HT-29 (cell line): ENCODE measurements at places on chromosomes 2 and 18.

- DNase-seq: peak; percentile 43
These were observed 584.5 kb upstream of the LRRTM1 start for GRCh38 chr2:80889009-80889408.

- DNase-seq: no peak
These were observed 11.6 kb upstream of the RBFA start for GRCh38 chr18:80022613-80023012.

DNA sequence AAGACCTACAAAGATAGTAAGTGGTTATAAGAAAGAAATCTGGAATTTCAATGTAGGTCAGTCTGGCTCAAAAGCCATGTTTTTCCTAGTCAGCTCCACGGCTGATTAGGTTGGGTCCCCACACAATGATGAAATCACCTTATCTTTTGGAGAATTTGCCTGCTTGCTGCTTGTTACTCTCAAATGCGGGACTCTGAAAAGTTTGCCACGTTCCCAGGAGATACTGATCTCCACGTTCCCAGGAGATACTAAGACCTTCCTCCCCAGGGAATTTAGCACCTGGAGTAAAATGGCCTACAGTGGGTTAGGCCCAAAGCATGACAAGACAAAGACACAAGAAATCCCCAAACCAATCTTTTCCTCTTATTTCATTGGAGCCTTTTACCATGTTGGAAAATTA lies 449.6 kb downstream of the TNS1 start:
- no peak for DNase-seq

DNA sequence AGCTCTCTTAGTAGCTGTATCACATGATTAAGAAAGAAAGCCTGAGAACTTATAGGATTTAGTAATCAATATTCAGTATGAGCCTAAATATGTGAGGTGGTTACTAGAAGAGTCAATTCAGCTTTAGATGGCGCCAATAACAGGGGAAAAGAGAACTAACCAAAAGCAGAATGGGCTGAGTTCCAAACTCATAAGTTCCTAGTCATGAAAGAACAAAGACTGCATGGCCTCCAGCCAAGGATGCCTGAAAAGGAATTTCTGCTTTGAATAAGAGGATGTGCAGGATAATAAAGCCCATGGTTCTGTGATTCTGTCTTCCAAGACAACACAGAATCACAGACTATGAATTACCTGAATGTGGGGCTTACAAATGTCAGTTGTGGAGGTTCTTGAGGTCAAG lies 196.5 kb downstream of the SATB2 start:
- no peak for DNase-seq

- DNase-seq: no peak
These were observed 501.2 kb upstream of the LRRTM4 start for GRCh38 chr2:78023356-78023755.

DNA sequence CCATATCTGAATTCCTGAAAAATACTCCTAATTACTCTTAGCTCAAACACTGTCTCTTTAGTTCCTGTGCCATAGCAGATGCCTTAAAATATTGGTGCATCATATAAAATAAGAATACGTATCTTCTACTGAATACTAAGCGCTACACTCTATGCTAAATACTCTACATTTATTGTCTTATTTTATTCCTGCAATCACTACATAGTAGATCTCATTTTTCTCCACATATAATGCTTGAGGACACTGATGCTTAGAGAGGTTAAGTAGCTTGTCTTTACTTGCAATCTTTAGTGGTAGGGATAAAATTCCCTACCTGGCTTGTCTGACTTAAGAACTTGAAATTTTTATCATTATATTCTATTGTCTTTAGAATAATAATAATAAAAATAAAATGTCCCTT lies 137.3 kb upstream of the SETBP1 start:
- no peak for DNase-seq

- no peak for DNase-seq
These were observed 119.7 kb downstream of the CDC42EP3 start for GRCh38 chr2:37551783-37552182.

DNA sequence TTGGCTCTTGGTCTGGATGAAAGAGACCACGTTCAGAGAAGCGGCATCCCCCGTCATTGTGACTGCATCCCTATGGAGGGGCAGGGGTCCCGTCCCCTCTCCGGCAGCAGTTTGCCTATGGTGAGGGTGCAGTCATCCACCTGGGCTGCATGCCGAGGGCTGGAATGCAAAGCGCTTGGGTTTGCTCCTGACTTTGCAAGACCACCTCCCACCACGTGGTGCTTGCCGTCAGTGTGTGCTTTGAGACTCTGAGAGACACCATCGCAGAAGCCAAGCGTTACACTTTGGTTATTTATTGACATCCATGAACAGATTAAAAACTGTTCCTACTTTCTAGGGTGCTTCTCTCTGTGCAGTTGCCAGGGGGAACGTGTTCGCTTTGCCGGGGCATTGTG lies 59.5 kb downstream of the SH3RF3 start:
- DNase-seq: no peak

GRCh38 chr18:54787121-54787520 lies 41.2 kb upstream of the RAB27B start:
- no peak for DNase-seq

DNA sequence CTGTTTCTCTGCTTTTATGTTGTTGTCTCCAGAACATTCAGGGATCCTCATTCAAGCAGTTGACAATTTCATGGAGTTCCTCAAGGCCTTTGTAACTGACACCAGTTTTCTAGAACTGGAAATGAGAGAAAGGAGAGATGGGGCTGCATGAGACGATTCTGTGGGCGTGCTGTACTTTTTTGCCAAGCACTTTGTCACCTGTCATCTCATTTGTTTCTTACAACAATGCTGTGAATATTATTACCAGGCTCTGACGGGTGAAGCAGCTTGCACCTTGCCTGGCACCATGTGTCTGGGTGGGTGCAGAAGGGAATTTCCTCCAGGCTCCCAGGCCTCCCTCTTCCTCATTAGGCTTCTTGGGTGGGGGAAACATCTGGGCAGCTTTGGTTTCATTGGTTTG lies 22.2 kb upstream of the ATOH8 start:
- no peak for DNase-seq

DNA sequence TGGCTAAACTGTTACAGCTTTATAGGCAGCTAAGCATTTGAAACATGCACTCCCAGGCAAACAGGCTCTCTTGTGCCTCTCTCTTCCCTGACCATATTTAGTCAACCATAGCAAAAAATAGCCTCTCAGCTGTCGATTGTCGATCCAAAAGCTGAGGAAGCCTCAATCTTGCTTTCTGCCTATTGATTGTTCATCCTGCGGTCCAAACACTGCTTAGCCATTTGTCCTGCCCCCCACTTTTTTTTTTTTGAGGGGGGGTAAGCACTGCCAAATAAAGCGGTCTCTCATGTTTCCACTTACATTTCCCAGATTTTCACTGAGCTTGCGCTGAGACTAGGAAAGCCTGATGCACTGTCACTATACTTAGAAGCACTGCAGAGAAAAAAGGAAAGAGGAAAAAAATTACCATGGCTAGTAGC lies 90.8 kb downstream of the MIB1 start:
- DNase-seq: no peak

DNA sequence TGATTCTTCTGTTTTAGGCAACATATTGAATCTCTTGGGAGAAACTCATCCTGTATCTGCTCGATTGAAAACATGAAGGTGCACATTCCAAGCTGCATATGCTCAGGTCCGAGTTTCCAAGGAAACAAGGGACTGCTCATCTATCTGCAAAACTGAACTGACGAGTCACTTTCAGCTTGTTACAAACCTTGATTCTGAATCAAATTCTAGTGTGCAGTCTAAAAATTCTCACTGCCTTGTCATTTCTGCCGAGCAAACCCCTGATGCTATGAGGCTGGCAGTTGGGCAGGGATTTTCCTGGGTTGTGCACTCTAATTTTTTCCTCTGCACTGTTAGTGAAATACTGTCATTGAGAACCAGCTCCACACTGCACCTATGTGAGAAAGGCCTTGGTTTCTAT lies 101.3 kb upstream of the ETAA1 start:
- DNase-seq: no peak

DNA sequence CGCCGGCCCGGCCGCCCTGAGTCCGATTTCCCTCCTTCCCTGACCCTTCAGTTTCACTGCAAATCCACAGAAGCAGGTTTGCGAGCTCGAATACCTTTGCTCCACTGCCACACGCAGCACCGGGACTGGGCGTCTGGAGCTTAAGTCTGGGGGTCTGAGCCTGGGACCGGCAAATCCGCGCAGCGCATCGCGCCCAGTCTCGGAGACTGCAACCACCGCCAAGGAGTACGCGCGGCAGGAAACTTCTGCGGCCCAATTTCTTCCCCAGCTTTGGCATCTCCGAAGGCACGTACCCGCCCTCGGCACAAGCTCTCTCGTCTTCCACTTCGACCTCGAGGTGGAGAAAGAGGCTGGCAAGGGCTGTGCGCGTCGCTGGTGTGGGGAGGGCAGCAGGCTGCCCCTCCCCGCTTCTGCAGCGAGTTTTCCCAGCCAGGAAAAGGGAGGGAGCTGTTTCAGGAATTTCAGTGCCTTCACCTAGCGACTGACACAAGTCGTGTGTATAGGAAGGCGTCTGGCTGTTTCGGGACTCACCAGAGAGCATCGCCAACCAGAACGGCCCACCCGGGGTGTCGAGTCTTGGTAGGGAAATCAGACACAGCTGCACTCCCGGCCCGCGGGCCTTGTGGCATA lies 4.6 kb downstream of the SIX2 start:
- no peak for DNase-seq

GRCh38 chr2:175605640-175606009 lies 396.4 kb downstream of the LNPK start:
- no peak for DNase-seq

DNA sequence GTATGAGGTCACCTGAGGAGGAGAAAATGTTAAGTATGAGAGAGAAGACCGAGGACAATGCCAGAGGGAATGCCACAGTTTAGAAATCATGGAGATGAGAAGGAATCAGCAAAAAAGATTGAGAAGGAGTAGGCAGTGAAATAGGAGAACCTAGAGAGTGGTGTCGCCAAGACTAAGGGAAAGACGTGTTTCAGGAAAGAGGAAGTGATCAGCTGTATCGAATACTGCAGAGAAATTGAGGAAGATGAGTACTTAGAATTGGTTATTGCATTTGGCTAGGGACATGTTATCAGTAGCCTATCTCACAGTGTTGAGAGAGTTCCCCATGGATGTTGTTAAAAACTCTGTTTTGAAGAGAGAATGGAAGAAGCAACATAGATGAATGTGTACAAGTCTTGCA lies 112.3 kb downstream of the GALNT1 start:
- no peak for DNase-seq
